Myocyte (in vitro differentiated cells): ENCODE measurements at places on chromosomes 1 and 21. TPM values are rescaled to one million over a fixed set of nuclear protein-coding genes. Genes with fewer than 3 reads are reported as not detected.

PTAFR gene
- not detected in 2 replicates for total RNA-seq

NBPF10 gene
- total RNA-seq: 1.0 and 1.1 TPM in 2 replicates

DNA sequence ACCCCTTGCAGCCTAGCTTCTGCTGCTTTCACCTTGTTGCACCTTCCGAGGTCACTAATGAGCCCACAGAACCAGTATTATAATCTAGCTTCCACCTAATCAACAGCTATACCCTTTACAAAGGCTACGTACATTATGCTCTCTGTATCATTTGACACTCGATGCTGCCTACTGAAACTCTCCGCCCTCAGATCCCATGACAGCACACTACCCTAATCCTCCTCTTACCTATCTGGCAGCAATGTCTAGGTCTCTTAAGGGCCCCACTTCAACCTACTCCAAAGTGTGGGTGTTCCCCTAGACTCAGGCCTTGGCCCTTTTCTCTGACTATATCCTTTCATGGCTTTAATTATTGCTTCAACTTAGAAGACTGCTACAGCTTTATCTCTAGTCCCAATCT, 4.8 kb upstream of the MRPS21 start:
- no peak for DNase-seq

DENND2D gene
- 0.57 and 1.0 TPM in 2 replicates for total RNA-seq

GRCh38 chr1:228081578-228082213, 812 bp upstream of the ARF1 start:
- no peak for DNase-seq

- DNase-seq: no peak
These were observed 5.3 kb downstream of the ITSN1 start for GRCh38 chr21:33647587-33647986.

GRCh38 chr1:101278845-101279244, 42.0 kb downstream of the S1PR1 start:
- no peak for DNase-seq

DNA sequence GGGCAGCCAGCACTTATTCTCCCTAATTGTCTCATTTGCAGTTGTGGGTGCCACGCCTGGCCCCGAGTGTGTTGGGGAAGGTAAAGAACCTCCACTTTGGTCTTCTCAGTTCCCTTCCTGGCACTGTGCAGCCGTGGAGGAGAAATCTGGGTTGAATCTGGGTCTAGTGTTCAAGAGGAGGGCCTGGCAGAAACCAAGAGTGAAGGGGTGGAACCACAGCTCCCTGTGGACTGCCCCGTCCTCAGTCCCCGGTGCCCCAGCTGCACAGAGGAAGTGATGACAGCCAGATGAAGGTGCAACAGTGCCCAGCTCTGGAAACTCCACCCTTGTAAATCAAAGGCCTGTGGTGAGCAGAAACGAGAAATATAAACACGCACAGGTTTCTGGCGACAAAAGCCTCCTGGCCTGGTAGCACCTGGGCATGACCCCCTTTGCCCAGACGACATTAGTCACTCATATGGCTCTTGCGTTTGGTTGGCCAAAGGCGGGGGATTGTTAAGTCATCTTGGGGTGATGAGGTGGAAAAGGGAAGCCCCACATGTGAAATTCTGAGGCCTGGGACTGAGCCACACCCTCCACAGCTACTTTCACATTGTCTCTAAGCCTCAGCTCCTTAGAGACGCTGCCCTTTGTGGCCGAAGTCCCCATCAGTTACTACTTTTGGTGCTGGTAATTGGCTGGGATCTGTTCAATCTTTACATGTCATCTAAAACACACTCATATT, 4.2 kb upstream of the ECE1 start:
- no peak for DNase-seq

LHX8 gene
- not detected in 2 replicates for total RNA-seq

DNA sequence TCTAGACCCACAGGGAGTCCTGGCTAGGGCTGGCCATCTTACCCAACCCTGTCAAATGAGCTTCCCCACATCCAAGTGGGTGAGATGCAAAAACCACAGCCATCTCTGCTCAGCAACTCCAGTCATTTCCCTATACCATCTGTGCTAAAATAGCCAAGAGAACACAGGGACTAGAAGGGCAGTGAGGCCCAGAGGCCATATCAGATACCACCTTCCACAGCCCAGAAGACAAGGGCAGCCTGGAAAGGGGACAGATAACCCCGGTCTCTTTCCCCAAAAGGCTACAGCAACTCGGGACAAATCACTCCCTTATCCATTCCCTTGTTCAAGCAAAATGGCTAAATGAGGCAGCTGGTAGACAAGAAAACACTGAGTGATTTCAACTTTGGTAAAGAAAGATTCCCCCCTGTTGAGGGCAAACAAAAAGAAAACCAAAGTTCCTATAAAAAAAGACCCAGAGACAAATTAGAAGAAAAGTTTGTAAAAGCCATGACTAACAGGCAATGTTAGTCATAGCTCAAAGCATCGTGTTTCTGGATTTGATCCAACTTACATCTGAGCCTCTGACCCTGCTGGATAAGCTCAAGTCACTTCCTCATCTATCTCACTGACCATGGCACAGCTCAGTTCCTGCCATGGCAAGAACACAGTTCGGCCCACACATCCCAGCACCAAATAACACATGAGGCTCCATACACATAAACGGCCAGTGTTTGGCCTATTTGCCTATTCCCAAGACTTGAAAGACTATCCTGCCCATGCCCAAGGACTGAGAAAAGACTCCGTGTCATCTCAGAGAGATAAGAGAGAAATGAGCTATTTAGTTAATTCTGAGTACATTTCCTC, 3.1 kb downstream of the LAMB3 start:
- DNase-seq: peak; percentile 80

TOE1 gene
- 4.6 and 4.7 TPM in 2 replicates for total RNA-seq

CCDC181 gene
- 0.47 and 1.2 TPM in 2 replicates for total RNA-seq

TRMT1L gene
- 25.7 and 32.6 TPM in 2 replicates for total RNA-seq

OR6N1 gene
- not detected in 2 replicates for total RNA-seq
